ENCODE measurements at places on chromosomes 3 and 15.

DNA sequence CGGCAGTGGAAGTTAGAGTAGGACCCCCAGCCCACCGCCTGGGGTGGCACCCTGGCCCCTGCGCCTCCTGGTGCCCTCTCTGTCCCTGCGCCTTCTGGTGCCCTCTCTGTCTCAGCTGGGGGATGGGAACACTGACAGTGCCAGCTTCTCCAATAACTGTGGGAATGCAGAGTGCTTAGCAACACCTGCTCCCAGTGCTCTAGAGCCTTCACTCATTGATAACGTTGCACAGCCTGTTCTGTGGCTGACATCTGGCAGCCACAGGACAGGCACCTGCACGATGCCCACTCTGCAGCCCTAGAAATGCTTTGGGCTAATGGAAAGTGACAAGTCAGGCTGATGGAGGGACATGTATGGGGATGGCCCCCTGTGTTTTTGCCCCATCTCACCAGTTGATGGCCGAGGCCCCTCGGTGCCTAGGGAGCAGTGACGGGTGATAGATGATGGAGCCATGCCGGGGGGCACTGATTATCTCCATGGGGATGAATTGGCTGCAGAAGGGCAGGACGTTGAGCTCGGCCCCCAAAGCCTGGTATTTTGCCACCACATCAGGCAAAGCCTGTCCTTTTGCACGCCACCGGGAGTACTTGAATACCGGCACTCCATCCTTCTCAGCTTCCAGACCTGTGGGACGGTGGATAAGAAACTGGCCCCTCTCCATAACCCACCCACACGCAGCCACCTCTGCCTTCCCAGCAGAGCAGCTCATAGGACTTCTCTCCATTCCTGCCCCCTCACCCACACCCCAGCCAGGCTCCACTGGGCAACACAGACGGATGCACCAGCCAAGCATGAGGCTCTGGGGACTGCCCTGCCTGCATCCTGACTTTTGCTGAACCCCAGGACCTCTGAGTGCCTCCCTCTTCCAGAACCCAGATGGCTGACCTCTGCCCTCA is 22.1 kb downstream of the ALDH1L1 start:
- DNase-seq, result no peak

GRCh38 chr3:172051310-172051956 is 12.1 kb downstream of the FNDC3B start:
- DNase-seq, result no peak

- peak; percentile 74 for DNase-seq
These were observed 37.2 kb downstream of the IDH2 start for GRCh38 chr15:90064911-90065681.

- no peak for DNase-seq
These were observed 168.5 kb downstream of the FAM43A start for GRCh38 chr3:194854206-194854605.

- no peak for DNase-seq
These were observed 11.6 kb upstream of the CILP start for GRCh38 chr15:65222891-65223290.

GRCh38 chr3:43926055-43926454 is 235.3 kb downstream of the ABHD5 start:
- no peak for DNase-seq

- DNase-seq, result no peak
These were observed 11.5 kb upstream of the PARP14 start for GRCh38 chr3:122668930-122669730.
